CD4-positive, alpha-beta T cell treated with Interleukin-1 beta for 1 hour (primary cell): ENCODE measurements at places on chromosomes 16 and 17.

GRCh38 chr17:57713140-57713539 is 32.0 kb downstream of the CCDC182 start:
- no peak for DNase-seq

DNA sequence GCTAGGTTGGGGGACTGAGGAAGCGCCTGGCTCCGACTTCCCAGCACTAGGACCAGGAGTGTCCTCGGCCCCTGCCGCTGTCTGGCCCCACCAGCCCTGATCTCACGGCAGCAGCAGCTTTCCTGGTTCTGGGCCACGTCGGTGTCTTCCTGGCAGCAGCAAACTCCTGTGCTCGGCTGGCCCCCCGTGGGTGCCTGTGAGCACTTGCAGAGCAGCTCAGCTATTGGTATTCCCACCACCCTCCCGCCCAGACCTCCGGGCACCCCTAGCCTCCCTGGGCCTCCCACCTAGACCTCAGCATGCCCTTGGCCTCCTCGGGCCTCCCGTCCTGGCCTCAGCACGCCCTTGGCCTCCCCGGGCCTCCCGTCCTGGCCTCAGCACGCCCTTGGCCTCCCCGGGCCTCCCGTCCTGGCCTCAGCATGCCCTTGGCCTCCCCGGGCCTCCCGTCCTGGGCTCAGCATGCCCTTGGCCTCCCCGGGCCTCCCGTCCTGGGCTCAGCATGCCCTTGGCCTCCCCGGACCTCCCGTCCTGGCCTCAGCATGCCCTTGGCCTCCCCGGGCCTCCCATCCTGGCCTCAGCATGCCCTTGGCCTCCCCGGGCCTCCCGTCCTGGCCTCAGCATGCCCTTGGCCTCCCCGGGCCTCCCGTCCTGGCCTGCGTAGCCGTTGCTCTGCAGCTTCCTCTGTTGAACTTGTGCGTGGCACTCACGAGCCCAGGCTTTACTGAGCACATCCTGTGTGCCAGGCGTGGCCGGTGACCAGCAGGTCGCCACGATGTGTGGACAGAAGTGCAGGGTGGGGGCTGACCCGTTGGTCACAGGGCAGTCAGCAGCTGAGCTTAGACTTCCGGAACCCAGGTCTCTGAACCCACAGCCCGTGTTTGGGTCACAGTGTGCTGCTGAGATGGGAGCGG is 51.8 kb upstream of the ACSF3 start:
- no peak for DNase-seq

DNA sequence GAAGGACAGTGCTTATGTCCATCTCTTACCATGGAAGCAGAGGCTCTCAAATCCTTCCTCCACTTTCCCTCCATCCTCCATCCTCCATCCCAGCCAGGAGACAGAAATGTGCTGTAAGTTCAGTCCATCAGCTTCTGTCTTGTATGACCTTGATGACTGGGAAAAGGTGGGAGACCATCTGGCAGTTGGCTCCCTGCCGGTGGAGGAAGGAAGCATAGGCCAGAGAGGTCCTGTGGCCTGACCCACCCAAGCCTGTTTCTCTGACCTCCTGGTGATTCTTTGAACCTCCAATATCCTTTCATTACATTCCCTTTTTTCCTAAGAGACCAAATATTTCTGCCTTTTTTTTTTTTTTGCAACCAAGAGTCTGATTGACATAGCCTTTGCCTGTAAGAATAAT is 215.3 kb downstream of the ABCC12 start:
- no peak for DNase-seq

DNA sequence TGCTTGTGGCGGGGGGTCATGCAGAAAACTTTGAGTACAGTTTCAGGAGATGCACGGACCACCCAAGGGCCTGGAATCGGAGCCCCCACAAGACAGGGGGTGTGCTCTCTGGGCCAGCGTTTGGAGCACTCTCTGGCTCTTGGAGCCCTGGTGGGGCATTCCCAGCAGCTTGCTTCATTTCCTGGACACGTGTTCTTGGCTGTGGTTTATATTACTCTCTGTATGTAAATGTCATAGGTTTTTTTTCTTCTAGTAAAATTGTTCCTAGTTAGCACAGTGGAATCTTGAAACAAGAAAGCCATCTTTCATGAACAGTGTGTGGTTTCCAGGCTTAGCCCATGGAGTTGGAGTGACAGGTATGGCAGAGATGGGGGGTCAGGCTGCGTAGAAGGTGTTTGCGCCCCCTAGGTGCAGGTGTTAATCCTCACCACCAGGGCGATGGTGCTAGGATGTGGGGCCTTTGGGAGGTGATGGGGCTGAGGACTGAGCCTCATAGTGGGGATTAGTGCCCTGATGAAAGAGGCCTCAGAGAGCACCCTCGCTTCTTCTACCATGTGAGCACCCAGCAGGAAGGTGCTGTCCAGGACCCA is 79.8 kb downstream of the JPH3 start:
- DNase-seq: no peak

- no peak for DNase-seq
Observed at GRCh38 chr17:76685846-76686245, 24.9 kb downstream of the MXRA7 start.

- DNase-seq: no peak
Observed at GRCh38 chr16:75048054-75048453, 49.2 kb downstream of the ZNRF1 start.

- DNase-seq: no peak
Observed at GRCh38 chr16:20875355-20875650, 24.9 kb downstream of the DCUN1D3 start.

- DNase-seq: no peak
Observed at GRCh38 chr17:66811683-66812054, 23.2 kb upstream of the CACNG5 start.

- peak; percentile 61 for DNase-seq
Observed at GRCh38 chr16:68272507-68273209, 8.3 kb downstream of the SLC7A6 start.

GRCh38 chr17:3316836-3317235 is 18.7 kb upstream of the OR3A1 start:
- no peak for DNase-seq

GRCh38 chr16:58389724-58390123 is 2.5 kb upstream of the GINS3 start:
- DNase-seq: no peak

GRCh38 chr17:2057760-2058585 is 3.1 kb downstream of the HIC1 start:
- DNase-seq: no peak

DNA sequence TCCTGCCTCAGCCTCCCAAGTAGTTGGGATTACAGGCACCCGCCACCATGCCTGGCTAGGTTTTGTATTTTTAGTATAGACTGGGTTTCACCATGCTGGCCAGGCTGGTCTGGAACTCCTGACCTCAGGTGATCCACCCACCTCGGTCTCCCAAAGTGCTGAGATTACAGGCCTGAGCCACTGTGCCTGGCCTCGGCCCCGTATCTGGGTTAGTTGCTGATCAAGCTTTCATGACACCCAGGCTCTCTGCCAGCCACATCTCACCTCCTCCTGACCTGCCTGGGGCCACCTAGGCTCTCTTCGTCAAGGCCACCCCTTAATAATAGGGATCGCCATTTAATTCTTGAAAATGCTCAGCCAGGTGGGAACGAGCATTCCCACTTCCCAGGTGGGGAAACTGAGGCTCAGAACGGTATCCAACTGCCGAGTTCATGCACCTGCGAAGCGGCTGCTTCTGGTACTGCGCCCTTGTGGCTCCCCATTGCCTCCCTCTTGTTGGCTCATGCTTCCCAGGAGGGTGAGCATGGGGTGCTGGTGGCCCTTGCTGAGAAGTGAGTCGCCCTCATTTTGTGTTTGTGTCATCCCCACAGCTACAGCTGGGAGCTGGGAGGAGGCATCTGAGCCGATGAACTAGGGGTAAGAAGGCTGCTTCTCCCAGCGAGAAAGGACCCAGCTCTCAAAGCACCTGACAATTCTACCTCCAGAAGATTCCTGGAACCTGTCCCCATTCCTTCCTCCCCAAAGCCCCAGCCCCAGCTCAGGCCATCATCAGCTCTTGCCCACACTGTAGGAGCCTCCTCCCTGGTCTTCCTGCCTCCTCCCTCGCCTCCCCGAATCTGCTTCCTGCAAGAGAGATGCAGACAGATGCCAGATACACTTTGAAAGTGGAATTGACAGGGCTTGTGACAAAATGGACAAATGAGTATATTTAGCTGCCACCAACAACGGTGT is 17.3 kb upstream of the SNN start:
- DNase-seq: no peak

GRCh38 chr17:58007781-58008706 is 998 bp upstream of the SRSF1 start:
- DNase-seq: no peak

DNA sequence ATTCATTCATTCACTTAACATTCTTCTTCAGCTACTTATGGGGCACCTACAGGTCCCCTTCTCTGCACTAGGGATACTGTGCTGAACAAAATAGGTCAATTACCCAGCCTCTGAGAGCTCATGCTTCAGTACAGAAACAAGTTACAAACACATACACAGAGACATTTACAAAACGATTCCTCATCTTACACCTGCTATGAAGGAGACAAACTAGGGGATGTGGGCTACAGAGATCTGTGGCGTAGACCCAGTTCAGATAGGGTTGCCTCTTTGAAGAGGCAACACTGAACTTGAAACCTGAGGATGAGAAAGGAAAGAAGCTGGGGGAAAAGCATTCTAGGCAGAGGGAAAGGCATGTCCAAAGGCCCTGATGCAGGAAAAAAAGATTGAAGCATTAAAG is 5.2 kb downstream of the IL21R start:
- DNase-seq: no peak

DNA sequence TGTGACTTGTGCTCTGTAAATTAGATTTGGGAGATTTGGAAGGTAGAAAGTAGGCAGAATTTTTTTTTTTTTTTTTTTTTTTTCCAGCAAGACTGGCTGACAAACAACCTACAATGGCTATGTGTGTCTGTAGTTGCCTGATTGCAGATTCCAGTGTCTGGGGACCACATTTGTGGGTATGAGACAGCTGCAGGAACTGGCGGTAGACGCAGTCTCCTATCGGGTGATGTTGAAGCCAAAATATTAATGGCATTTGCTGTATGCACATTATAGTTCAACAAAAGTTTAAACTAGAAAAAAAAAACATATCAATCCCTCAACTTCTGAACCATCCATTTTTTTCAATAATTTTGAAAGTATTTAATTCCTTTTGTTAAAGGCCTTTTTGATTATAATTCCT is 665.2 kb downstream of the TOX3 start:
- DNase-seq: no peak

- no peak for DNase-seq
Observed at GRCh38 chr17:75898791-75899190, 2.0 kb upstream of the TRIM65 start.

GRCh38 chr17:55527540-55528118 is 16.4 kb upstream of the SMIM36 start:
- DNase-seq: no peak

- DNase-seq: no peak
Observed at GRCh38 chr17:17698869-17699351, 17.7 kb downstream of the RAI1 start.

DNA sequence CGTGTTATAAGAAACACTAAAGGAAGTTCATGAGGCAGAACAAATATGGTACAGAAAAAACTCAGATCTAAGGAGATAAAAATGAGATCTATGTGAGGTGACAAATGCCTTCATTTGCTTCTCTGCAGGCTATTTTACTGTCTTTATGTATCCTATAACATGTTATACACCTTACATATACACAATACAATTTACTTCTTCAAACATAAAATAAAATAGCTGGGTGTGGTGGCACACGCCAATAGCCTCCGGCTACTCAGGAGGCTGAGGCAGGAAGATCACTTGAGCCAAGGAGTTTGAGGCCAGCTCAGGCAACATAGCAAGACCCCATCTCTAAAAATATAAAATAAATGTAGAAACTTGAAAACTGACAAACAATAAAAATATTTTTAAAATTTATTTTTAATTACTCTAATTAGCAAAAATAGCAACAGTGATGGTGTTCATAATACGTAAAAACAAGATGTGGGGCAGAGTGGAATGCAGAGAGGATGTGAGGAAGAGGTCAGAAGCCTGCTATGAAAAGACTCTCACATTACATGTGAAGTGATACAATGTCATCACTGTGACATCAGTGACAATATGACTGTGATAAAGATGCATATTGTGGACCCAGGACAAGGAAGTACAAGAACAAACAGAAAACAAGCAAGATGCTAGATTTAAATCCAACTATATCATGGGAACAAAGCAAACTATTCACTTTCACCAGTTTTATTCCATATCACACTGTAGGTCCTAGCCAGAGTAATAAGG is 31.0 kb downstream of the VPS53 start:
- no peak for DNase-seq

DNA sequence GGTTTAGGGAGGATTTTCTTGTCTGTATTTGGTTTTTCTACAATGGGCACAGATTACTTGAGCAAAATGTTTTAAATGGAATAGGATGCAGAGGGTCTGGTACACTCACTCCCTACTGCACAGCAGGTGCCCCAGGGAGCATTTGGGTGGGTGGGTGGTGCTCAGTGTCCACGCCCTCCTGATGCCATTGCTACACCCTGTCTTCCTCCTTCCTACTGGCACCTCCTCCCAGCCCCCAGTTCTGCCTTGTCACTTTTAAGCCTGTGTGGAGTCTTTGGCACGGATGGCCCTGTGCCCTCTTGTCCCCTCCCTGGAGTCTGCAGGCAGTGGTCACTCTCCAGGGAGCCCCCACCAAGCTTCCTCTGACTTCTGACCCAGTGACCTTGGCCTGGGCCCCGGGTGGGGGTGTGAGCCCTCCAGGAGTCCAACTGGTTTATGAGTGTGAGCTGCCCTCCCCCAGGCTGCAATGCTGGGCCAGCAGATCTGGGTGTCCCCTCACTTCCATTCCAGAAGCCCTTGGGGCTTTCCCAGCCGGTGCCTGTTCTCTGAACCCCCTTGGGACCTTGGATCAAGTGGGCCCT is 15.5 kb downstream of the LLGL2 start:
- DNase-seq: no peak

DNA sequence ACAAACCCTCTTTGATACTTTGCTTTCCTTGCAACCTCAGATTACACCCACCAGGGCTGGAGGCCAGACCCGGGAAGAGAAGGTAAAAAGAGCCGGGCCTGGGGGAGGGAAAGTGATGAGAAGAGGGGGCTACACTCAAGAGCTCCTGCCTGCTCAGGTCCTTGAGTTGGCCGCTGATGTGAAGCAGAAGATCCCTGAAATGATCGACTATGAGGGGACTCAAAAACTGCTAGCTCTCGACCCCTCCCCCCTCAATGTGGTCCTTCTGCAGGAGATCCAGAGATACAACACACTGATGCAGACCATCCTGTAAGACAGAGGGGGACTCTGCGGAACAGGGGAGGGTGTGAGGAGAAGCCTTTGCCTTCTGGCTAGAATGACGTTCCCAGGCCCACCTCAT is 2.8 kb upstream of the KDM6B start:
- no peak for DNase-seq

DNA sequence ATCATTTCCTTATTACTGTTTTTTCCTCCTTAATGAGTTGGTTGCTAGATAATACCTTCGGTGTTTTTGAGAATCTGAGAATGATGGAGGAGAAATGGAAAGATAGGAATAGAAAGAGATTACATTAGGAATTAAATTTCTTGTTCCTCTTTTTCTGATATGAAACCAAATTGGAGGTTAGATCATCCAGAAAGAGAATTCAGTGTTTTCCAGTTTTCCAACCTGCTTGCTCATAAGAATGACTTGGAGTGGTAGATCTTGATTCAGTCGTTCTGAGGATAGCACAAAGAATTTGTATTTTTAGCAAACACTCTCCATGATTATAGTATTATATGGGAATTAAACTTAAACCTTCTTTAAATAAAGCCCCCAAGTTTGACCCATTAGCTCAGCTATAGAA is 35.9 kb downstream of the PITPNC1 start:
- no peak for DNase-seq
